CD4-positive, alpha-beta T cell treated with Interleukin-1 beta for 1 hour (primary cell): ENCODE measurements at places on chromosomes 12 and 14.

- DNase-seq = no peak
Observed at GRCh38 chr14:63401646-63402045, 82.9 kb upstream of the GPHB5 start.

GRCh38 chr12:106130474-106131113 is 8.2 kb downstream of the NUAK1 start:
- no peak for DNase-seq

GRCh38 chr14:75562489-75562888 is 15.9 kb upstream of the FLVCR2 start:
- DNase-seq = no peak

GRCh38 chr12:128871516-128871892 is 18.2 kb downstream of the GLT1D1 start:
- no peak for DNase-seq

DNA sequence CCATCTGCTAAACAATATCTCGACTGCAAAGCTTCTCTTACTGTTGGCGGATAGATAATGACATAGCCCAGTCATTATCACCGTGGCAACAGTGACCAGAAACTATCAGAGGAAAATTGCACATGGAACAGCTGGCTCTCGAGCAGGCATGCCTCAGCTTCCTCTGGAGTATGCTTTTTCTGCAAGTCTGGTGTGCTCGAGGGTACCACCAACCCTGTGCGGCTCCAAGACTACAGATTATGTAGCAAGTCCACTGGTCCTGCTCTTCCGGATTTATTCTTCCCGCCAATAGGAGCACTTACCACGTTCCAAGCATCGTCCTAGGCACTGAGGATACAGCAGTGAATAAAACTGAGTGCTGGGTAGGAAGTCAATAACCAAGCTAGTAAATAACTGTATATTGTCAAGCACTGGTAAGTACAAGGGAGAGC is 1.4 kb upstream of the GLRX5 start:
- DNase-seq = no peak

GRCh38 chr14:91128699-91129098 is 14.8 kb downstream of the DGLUCY start:
- DNase-seq = no peak
